SK-N-SH (cell line): ENCODE measurements at places on chromosomes 2 and 18. TPM values are rescaled to one million over a fixed set of nuclear protein-coding genes. Genes with fewer than 3 reads are reported as not detected.

The ITGA6 gene
- 25.9 and 26.0 TPM in 2 replicates for polyA plus RNA-seq

The KCNG3 gene
- polyA plus RNA-seq: 0.03 and 0.13 TPM in 2 replicates

The LCT gene
- polyA plus RNA-seq: not detected in 2 replicates

The CFC1B gene
- polyA plus RNA-seq: not detected in 2 replicates

The SPR gene
- polyA plus RNA-seq: 25.7 and 27.5 TPM in 2 replicates

The ZRANB3 gene
- polyA plus RNA-seq: 4.1 and 5.6 TPM in 2 replicates

DNA sequence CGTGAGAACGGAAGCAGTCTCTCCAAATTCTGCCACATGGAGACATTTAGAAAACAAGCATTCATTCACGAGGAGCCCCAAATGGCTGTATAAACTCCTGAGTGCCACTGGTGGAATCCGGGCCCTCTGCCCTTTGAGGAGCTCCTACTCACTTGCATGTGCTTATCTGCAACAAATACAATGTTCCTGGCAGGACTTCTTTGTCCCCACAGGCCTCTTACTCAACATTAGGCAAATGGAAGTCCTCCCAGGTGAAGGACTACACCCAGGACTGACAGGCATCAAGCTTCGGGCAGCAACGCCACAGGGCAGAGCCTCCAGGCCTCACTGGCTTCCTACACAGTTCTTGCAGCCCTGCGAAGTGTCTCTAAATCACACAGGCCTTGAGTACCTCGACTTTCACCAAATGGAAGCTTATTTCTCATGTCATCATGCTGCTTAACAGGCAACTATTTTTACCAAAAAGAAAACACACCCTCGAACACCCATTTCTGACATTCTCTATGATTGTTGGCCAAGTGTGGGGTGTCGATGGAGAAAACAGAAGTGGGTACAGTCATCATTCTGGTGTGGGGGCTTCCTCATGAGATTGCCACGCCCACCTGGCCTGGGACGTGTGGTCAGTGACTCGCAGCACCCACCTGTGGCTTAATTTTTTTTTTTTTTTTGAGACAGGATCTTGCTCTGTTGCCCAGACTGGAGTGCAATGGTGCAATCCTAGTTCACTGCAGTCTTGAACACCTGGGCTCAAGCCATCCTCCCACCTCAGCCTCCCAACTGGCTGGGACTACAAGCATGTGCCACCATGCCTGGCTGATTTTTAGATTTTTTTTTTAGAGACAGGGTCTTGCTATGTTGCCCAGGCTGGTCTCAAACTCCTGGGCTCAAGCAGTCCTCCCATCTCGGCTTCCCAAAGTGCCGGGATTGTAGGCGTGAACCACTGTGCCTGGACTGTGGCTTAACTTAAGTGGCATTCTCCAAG is 186.8 kb upstream of the GLI2 start:
- no peak for DNase-seq

GRCh38 chr2:180539541-180539940 is 440.9 kb upstream of the UBE2E3 start:
- DNase-seq: no peak

DNA sequence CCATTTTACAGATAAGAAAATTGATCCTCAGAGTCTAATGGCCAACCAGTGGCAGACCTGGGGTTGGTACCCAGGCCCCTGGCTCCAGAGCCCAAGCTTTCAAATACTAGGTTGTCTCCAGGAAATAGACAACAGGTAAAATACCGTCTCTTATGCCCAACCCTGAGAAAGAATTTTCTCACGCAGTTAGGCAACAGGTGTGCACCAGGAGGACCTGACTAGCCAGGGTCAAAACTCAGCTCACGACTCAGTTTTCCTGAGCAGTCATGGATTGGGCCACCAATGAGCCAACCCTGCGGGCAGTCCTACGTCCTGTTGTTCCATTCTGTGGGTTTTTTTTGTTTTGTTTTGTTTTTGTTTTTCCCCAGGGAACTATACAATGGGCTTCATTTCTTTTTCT is 13.5 kb downstream of the TRIB2 start:
- no peak for DNase-seq

- DNase-seq: no peak
Observed at GRCh38 chr2:36582951-36583350, 15.0 kb downstream of the FEZ2 start.

GRCh38 chr2:42558827-42559226 is 9.6 kb upstream of the MTA3 start:
- no peak for DNase-seq

GRCh38 chr2:62216616-62217015 is 20.7 kb downstream of the B3GNT2 start:
- no peak for DNase-seq
